ENCODE measurements at places on chromosomes 4 and X.

- DNase-seq, result no peak
These were observed 1155.5 kb upstream of the PABPC4L start for GRCh38 chr4:135357091-135357490.

DNA sequence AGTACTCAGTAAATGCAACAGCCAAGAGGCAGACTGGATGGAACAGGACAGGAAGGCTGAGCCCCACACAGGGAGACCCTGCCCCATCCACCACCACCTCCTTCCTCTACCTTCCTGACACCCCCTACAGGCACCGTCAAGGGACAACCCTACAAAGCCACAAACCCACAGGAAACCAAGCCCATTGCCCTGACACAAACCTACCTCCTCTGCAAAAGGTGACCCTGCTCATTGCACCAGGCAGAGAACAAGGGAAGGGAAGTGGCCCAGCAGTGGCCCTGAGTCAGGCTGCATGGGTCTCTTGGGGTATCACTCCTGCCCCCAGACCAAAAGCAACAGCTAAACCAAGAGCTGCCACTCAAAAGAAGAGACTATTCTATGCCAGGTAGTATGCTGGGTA is 21.0 kb downstream of the JAKMIP1 start:
- DNase-seq, result no peak

- no peak for DNase-seq
These were observed 21.3 kb downstream of the IL15 start for GRCh38 chr4:141657550-141658250.

GRCh38 chr4:115515366-115515765 is 401.9 kb upstream of the NDST4 start:
- DNase-seq, result no peak

DNA sequence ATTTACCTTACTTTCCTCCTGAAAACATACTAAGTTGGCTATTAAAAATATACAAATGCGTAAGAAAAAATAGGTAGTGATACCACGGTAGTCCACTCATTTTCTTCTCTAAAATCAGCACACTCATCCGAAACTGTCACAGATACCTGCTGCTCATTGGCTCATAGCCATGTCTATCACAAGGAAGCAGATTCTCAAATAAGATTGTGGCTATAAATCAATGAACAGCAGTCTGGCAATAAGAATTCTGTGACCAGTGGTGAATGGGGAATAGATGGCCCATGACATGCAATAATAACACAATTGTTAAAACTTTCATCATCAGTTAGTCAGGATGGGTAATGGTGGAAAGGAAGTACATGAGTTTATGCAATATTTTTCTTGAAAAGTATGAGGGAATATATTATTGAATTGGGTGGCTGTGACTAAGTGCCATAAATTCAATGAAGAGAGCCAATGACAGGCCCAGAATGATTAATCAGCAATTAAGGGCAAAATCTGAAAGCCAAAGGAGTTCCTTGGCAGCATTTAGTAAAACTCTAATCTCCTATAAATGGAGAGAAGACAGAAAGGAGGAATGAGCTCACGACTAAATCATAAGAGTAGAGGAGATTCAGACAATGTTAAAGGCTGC is 202.3 kb upstream of the NEIL3 start:
- DNase-seq, result no peak

- no peak for DNase-seq
These were observed 556.3 kb downstream of the GALNTL6 start for GRCh38 chr4:172369471-172369959.

- no peak for DNase-seq
These were observed 10.8 kb downstream of the PLAC1 start for GRCh38 chrX:134647477-134647877.

- no peak for DNase-seq
These were observed 587.5 kb upstream of the MAGEB2 start for GRCh38 chrX:29627833-29628232.

GRCh38 chr4:67014592-67014991 is 530.7 kb downstream of the CENPC start:
- DNase-seq, result no peak

GRCh38 chr4:111997785-111998184 is 147.5 kb upstream of the FAM241A start:
- DNase-seq, result no peak

DNA sequence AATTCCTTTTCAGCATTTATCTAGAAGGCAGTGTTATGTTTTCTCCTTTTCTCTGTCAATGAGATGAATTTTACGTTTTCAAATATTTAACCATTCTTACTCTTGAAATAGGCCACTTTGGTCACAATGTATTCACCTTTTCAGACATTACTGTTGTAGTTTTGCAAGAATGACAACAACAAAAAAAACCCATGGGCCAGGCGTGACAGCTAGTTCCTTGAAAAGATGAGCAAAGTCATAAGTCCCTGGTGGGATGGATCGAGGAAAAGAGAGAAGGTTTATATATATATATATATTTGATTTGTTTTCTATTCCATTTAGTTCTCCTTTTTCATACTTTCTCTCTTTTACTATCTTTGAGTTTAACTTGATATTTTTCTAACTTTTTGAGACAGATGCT is 38.1 kb upstream of the ACSL1 start:
- no peak for DNase-seq

DNA sequence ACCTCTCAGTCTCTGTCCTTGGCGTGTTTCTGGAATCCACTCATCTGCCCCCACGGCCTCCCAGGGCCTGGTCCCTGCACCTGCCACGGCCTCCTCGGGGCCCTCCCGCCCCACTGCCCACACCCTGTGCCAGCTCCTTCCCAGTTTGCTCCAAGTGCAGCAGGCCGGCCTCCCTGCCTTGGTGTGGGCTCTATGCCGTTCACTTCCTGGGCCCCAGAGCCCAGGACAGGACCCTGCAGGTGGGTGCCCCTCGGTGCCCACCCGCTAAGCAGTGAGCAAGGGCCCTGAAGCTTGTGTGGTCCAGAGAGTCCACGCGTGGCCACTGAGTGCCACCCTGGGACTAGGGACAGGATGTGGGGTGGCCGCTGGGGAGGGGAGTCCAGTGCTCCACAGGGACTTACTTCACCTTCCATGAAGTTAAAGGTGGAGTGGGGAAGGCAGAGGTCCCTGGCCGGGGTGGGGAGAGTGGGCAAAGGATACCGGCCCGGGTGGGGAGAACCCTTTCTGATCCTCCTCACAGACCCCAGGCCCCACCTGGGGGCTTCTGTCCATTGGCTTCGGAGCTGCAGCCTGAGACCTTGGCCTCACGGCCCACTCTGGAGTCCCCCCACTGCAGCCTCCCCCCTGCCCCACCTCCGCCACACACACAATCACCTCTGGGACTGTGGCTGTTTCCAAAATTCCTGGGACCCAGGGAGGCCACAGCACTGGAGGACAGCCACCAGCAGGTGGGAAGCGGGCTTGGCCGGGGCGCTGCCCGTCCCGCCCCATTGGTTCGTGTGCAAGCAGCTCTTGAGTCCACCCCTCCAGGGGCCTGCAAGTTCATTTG is 60.0 kb upstream of the NKX1-1 start:
- no peak for DNase-seq

DNA sequence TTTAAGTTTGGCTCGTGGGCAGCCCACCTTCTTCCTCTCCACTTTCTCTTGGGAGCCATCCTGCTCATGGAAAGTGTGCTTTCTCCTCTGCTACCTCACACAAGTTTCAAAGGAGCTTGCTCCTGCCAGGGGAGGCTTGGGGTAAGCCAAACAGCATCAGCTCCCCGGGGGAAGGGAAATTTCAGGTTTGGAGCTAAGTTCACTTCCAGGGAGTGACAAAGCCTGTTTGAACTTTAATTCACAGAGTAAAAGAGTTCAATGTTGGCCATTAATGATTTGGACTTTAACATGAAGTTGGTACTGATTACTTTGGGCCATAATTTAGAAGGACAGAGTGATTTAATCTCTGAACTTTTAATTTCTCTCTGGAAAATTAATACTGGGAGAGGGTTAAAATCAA is 4.7 kb upstream of the PGRMC2 start:
- no peak for DNase-seq

GRCh38 chr4:147731580-147732517 is at the start of gene ARHGAP10:
Gene ARHGAP10, plus strand, starts transcription at chr4:147732088. Its CDS starts 214 bp downstream, at chr4:147732302.
- peak; percentile 54 for DNase-seq

DNA sequence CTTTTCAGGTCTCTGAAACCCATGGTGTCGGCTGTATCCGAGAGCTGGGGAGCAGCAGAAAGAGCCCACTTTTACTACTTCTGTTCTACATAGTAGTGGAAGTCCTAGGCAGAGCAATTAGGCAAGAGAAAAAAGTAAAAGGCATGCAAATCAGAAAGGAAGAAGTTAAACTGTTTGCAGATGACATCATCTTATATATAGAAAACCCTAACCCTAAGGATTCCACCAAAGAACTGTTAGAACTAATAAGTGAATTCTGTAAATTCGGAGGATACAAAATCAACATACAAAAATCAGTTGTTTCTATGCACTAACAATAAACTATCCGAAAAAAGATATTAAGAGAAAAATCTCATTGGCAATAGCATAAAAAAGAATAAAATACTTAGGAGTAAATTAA is 95.3 kb downstream of the POLA1 start:
- no peak for DNase-seq

DNA sequence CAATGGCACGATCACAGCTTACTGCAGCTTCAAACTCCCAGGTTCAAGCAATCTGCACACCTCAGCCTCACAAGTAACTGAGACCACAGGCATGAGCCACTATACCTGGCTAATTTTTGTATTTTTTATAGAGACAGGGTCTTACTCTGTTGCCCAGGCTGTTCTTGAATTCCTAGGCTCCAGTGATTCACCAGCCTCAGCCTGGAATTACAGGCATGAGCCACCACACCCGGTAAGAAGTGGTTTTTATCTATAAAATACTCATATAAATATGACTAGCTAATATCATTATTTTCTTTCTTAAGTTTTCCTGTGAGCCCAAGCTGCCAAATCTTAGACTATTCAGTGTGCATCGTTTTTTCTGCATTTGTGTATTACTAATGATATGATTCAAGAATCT is 4.4 kb downstream of the SCFD2 start:
- no peak for DNase-seq

GRCh38 chr4:116059361-116059760 is 945.9 kb upstream of the NDST4 start:
- DNase-seq, result no peak

DNA sequence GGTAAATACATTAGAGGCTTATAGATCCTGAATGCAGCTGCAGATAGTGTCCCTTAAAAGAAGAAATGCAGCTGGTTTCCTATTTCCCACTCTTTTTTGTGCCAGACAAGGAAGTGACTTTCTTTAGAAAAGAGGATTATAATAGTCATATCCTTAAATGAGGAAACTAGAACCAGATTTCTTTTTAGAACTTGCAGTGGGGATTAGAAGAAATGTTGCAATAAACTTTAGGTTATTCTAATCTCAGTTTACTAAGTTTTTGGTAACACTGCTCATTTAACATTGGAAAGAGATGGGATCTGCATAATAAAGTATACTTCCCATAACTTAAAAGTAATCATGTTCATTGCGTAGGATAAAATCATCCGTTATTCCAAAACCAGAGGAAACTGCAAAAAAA is 101.9 kb downstream of the SLIT2 start:
- DNase-seq, result no peak

GRCh38 chr4:77859256-77859655 is 3.4 kb upstream of the MRPL1 start:
- no peak for DNase-seq

DNA sequence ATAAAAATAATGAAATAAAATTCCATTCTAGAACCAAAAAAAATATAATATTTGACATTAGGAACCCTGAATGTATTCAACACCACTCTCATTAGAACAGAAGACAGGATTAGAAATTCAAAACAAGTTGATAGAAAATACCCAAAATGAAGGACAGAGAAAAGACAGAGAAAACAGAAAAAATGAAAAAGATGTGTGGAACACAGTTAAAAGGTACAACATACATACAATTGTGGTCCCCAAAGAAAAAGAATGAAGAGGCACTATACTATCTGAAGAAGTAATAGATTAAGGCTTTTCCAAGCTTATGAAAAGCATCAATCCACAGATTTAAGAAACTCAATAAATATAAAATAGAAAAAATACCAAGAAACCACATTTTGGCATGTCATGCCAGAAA is 16.4 kb downstream of the ANKRD50 start:
- DNase-seq, result no peak

- no peak for DNase-seq
These were observed 57.2 kb upstream of the MTMR1 start for GRCh38 chrX:150635952-150636351.

- DNase-seq, result no peak
These were observed 23.8 kb downstream of the SMIM20 start for GRCh38 chr4:25937801-25938200.

GRCh38 chrX:13059637-13060499 is 15.4 kb upstream of the FAM9C start:
- DNase-seq, result no peak

DNA sequence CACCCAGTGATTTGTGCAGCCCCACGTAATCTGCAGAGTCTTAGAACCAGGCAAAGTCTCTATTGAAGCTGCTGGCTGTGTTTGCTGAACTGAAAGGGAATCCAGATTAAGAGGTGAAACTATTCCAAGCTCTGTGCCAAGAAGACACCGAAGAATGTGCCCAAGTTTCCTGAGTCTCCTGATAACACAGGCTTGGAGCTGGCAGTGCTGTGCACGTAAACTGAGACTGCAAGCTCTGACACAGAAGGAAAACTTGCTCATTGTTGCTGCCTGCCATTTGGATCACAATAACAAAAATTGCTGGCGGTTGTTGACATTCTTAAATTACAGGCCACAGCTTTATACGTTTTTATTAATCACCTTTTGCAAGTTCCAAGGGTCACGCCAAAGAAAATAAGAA is 60.2 kb upstream of the VCX3B start:
- no peak for DNase-seq

DNA sequence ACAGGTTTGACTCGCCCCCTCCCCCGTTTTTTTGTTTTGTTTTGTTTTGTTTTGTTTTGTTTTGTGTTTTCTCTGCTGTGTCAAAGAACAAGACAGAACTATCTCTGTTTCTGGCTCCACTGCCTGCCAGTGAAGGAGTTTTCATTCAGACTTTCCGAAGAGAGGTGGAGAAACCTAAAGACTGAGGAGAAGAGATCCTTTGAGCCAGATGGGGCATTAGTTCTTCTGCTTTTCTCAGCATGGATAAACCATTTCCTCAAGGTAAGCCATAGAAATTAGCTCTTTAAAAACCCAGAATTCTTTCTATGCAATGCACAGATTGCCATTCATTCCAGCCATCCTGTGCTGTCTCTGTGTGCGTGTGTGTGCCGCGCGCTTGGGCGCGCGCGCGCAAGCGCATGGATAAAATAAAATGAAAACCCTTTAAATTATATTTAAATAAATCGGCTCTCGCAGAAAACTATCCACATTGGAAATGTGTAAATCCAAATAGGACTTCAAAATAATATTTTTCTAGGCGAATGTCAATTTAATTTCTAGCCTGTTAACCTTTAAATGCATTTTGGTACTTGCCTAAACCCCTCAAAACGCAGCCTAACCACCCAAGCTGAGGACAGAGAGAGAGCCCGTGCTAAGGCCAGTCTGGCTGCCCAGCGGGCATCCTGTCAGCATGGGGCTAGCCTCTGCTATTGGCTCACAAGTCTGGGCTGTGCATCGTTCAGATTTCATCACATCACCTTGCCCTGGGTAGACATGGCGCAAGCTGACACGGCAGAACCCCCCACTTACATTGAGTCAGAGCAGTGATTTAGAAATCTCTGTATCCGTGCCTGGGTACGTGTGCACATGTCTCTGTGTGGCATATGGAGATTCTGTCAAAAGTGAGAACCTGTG is 113.0 kb upstream of the VAMP7 start:
- no peak for DNase-seq

GRCh38 chr4:111228396-111228795 is 605.5 kb upstream of the PITX2 start:
- DNase-seq, result no peak

- DNase-seq, result no peak
These were observed 242.3 kb upstream of the PPARGC1A start for GRCh38 chr4:24131954-24132673.

- no peak for DNase-seq
These were observed 11.6 kb downstream of the DLG3 start for GRCh38 chrX:70456256-70456655.
